ENCODE measurements at places on chromosomes 5 and 9. TPM values are rescaled to one million over a fixed set of nuclear protein-coding genes. Genes with fewer than 3 reads are reported as not detected.

- no peak for DNase-seq
- H3K36me3 ChIP-seq: no peaks in the 10 kb centered on the region
- H3K27ac ChIP-seq: no peak overlapping the region
- peaks cover 10% of the 10 kb centered on the region for H3K4me1 ChIP-seq
- H3K27me3 ChIP-seq: no peaks in the 10 kb centered on the region
These were observed 4.5 kb upstream of the PALM2AKAP2 start for GRCh38 chr9:109775516-109775915.

- no peak for DNase-seq
- no peak overlapping the region for H3K4me3 ChIP-seq
- H3K4me1 ChIP-seq: no peaks in the 10 kb centered on the region
These were observed 371.2 kb downstream of the CDH18 start for GRCh38 chr5:19616701-19617215.

DNA sequence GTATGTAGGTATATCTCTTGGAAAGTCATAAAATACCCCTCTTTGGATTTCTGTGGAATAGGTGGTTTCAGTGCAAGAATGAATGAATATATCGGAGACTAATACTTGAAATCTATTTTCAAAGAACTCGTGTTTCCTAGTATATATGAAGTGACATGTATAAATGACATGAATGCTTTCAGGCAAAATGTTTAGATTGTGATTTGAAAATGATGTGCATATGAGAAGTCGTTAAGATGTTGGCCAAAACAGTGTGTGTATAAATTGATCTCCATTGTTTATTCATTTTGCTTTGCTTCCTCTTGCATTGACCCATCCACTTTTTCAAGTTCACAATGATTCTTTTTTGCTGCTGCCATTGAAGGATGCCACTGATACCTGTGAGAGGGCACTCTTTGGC lies 8.3 kb downstream of the TRIO start:
- peaks cover 32% of the 10 kb centered on the region for H3K4me1 ChIP-seq
- no peaks in the 10 kb centered on the region for H3K36me3 ChIP-seq
- H3K4me3 ChIP-seq: no peak overlapping the region

- H3K4me1 ChIP-seq: peaks cover 4% of the 10 kb centered on the region
- no peak overlapping the region for H3K4me3 ChIP-seq
These were observed 174.4 kb downstream of the SLIT3 start for GRCh38 chr5:169126481-169127021.

DNA sequence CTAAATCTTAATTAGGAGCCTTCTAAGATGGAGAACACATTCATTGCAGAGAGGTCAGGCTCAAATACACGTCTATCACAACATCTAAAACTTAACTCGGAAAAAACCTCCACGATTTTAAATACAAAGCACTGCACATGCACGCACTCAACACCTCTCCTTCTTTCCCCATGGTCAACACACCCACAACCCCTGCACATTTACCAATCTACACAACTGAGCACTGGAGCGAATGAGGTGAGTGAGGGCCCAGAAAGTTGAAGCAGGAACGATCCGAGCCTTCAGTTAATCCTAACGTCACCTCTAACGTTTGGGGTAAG lies 278 bp upstream of the NIPSNAP3A start:
- H3K36me3 ChIP-seq: no peaks in the 10 kb centered on the region
- H3K4me1 ChIP-seq: no peaks in the 10 kb centered on the region
- H3K27ac ChIP-seq: no peak overlapping the region
- H3K27me3 ChIP-seq: no peaks in the 10 kb centered on the region

DNA sequence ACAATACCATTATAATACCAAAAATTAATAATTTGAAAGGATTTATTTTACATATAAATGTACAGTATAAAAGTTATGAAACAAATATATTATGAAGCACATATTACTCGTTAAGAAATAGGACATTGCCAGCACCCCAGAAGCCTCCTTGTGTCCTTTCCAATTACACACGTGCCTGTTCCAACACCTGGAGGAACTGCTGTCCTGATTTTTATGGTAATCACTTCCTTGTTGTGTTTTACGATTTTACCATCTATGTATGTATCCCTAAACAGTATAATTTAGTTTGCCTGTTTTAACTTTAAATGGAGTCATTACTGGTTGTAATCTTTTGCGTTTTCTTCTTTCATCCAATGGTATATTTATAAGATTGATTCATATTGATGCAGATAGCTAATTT lies 105.0 kb downstream of the CDC42SE2 start:
- no peak for DNase-seq
- peaks cover 2% of the 10 kb centered on the region for H3K36me3 ChIP-seq
- no peak overlapping the region for H3K4me3 ChIP-seq
- no peak overlapping the region for H3K27ac ChIP-seq
- no peaks in the 10 kb centered on the region for H3K27me3 ChIP-seq
- no peaks in the 10 kb centered on the region for H3K4me1 ChIP-seq

DNA sequence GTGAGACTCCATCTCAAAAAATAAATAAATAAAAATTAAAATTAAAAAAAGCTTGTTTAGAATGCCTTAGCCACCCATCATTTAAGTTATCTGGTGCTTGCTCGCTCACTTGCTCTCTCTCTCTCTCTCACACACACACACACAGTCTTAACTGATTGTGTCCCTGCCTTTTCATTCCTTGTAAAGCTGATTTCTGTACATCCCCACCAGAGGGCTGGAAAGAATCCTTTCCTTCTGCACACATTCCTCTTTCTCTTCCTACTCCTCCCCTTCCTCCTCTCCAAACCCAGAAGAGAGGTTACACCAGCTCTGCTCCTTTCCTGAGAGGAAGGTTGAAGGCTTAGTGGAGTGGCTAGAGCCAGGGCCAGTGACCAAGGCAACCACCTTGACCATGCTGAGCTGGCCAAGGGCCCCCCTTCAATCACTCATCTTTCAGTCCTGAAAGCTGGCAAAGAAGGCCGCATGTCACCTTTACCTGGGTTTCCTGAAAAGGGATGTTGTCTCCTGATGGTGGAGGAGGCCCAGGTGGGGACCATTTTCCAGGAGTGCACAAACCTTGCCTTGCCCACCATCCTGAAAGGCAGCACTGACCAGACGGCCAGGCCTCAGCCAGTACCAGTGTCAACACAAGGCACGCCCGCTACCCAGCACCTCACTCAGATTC lies 25.6 kb downstream of the STK10 start:
- no peak overlapping the region for H3K4me3 ChIP-seq
- no peak for DNase-seq
- no peaks in the 10 kb centered on the region for H3K36me3 ChIP-seq

DNA sequence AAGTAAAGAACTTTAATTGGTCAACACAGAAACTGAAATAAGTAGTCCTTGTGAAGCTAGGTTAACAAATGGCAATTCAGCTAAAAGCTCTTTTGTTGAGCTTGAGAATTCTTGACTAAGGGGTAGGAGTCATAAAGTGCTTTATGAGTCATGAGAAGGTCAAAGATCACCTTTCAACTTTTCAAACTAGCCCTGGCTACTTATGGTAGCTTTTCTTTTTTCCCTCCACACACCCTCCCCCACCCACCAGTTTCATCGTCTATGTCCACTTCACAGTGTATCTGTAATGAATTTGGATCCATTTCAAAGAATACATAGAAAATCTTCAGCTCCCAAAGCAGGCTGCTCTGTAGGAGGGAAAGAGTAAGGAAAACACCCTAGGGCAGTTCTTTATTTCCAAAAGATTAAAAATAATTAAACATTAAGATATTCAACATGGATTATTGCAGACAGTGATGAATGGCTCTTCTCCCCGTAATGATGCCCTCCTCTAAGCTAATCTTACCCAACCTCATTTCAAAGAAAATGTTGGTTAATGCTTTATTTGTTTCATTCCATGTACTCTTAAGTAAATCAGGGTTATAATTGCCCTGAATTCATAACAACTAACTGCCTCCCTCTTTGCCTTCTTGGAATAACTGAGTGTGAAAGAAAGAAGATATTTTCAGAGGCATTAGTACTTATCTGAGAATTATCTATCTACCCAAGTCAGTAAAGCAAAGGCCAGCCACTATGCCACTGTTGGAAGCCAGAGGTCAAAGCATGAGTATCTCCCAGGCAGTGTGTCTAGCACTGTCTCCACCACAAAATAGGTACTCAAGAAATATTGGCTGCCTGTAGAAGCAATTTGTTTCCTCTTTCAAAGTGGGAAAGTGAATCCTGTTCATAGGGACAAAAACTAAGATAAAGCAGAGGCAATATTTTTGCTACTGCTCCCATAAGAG lies 290.6 kb downstream of the PIK3R1 start:
- no peak overlapping the region for H3K4me3 ChIP-seq
- no peaks in the 10 kb centered on the region for H3K27me3 ChIP-seq
- H3K27ac ChIP-seq: no peak overlapping the region
- H3K4me1 ChIP-seq: no peaks in the 10 kb centered on the region
- no peak for DNase-seq

CAVIN4 gene
- total RNA-seq: 6.8 TPM

TLR4 gene
- 0.07 TPM for total RNA-seq

TNFSF8 gene
- not detected for total RNA-seq

PCDHGA2 gene
- 1.1 TPM for total RNA-seq

GFRA3 gene
- total RNA-seq: 1.8 TPM

All from H9 (cell line).